ENCODE measurements at places on chromosomes 3 and 15.

- no peak for DNase-seq
Measured at GRCh38 chr3:115961380-115961779, 338.1 kb downstream of the GAP43 start.

DNA sequence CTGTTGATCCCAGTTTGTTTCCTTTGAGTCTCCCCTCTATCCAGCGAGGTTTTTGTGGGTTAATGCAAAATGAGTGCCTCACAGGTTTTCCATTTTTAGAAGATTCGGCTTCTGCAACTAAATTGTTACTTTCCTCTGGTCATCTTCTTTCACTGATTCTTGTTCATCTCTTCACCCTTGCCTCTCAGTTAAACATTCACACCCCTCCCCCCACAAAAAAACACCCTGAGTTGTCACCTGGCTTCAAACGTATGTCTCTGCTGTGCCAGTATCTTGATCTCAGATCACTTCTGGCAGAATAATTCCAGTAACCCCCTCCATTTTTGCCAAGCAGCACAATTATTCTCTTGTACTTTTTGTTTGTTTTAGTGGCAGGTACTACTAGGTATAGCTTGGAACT is 12.3 kb upstream of the CLDN16 start:
- DNase-seq = no peak

- no peak for DNase-seq
Measured at GRCh38 chr3:20078194-20078714, 38.0 kb downstream of the KAT2B start.

GRCh38 chr3:47441796-47442551 is 33.8 kb downstream of the SCAP start:
- DNase-seq = no peak

DNA sequence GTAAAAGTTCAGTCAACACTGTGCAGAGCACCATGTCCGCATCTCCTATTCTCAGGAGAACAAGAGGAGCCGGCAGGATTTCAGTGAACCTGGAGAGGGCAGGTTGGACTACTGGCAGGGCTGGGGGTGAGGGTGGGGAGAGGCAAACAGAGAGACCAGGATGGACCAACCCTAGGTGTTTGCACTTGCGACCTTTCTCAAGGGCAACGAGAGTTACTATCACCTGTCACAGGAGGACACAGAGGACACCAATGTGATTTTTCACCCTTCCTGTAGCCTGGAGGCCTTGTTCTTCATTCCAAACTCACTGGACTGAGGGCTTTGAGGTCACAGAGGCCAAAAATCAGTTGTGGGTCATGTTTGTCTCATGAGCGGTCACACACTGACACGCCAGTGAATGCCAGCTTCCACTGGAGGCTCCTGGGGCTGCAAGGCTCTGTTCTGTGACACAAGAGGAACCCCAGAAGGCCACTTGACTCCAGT is 89.5 kb downstream of the CPN2 start:
- DNase-seq = no peak

GRCh38 chr3:175187586-175187985 is 328.5 kb downstream of the NAALADL2 start:
- no peak for DNase-seq

DNA sequence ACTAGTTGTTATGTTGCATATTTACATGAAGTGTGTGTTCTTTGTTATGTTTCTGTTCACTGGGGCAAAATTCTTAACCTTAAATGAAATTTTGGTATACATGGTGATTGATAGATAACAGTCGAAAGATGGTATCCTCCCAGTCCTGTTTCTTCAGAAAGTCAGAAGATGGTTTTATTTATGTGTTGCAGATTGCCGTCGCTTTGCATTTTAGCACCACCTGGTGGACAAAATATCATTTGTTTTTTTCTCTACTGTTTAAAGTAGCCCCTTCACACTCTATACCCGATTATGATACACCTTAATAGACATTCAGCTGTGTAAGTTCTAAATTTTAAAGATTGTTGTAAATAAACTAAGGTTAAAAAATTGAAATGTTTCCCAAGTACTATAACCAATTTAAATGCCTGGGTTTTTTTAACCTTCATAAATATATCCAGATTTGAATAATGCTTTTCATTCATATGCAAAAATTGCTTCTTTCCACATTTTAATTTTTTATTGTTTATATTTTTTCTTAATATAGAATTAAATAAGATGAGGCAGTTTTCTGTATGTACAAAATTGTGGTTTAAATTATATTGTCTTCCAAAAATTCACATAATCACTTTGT is 152.2 kb downstream of the ALCAM start:
- DNase-seq = peak; percentile 35

GRCh38 chr3:129626744-129627349 is 20.4 kb upstream of the PLXND1 start:
- DNase-seq = no peak

GRCh38 chr3:44120721-44121582 is 120.7 kb upstream of the TOPAZ1 start:
- no peak for DNase-seq

GRCh38 chr3:118137778-118138177 is 896.9 kb downstream of the IGSF11 start:
- no peak for DNase-seq

GRCh38 chr3:134370611-134371531 is 3.4 kb downstream of the AMOTL2 start:
- DNase-seq = no peak

DNA sequence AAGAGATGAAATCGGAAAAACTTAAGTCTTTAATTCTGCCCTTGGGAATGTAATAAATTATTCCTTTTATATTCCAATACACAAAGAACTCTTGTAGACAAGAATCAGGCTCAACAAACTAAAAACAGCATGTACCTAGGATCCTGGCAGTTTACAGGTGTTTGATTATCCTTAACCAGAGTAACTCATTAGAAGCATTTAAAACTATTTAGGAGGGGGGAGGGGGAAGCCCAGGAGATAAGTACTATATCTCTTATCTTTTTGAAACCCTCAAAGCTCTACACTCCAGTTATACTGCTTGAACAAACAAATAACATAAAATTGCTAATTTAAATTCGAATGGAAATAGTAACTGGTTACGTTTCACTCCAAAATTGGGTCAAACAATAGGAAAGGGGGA is 1.9 kb downstream of the CNBP start:
- DNase-seq = no peak

DNA sequence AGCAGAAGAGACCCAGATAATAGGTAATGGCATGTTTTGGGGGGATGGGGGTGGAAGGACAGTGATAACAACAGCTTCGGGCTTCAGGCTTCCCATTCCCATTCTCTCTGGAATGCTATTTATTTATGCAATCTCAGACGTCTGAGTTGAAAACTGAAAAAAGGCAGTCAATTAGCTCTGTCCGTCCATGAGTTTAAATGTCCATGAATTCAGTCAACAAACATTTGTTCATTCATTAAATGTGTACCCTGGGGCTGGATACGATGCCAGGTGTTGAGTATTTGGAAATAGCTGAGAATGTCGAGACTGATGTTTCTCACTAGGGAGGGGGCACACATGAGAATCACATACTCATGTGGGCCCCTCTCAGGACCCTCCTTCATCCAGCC is 42.4 kb downstream of the AMOTL2 start:
- DNase-seq = no peak

DNA sequence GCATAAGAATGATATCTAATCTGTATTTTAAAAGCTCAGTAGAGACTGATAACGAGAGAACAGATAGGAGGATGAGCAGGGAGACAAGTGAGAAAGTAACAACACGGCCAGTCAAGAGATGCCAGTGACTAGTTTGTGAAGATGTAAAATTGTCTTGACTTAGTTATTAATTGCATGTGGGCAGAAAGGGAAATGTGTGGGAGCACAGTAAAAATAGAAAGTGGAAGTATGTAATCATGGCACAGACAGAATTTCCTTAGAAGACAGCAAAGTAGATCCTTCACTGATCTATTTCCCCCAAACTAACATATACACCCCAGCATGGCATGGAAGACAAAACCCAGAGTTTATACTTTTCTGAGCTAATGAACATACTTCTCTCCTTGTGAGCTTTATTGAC is 344.5 kb downstream of the FGF12 start:
- DNase-seq = no peak

DNA sequence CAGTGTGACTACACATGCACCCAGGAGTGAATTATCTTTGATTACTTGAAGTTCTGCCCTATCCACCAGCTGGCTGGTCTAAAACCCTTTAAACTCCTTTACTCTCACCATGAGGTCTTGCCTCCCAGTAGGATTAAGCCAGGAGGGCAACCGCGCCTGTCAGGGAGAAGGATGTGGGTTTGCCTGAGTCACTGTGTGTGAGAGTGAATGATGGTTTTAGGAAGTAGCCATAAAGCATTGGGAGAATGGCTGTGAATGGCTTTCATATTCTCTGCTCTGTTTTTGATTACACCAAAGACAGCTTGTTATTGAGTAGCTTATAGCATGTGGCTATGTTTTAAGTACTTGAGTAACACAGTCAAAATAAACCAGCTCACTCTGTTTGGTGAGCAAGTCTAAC is 637.7 kb upstream of the TBL1XR1 start:
- DNase-seq = peak; percentile 87

GRCh38 chr3:16866571-16866970 is 18.2 kb upstream of the PLCL2 start:
- peak; percentile 32 for DNase-seq

- DNase-seq = no peak
Measured at GRCh38 chr3:128845119-128845777, 34.2 kb upstream of the ACAD9 start.

GRCh38 chr3:186003610-186004009 is 65.8 kb upstream of the TRA2B start:
- DNase-seq = no peak

DNA sequence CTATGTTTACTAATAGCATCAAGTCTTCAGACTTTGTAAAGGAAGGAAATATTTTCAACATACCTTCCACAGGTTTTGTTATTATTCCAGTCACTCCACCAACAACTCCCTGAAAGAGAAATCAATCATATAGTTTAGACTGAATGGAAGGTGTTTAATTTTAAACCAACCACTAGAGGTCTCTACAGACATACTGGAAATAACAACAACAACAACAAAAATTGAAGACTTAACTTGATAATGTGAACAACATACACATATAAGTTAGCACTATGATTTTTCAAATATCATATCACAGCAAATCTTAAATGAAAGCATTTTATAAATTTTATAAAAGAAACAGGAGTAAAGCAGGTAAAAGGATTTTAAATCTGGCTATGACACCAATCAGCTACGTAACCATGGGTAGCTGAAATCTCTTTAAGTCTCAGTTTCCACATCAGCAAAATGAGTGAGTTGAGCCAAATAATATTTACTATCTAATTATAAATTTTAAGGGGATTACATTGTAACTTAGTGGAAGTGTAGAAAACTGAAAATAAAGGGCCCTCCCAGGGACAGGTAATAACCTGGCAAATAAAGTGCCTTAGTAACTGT is 188.2 kb downstream of the VPS13C start:
- no peak for DNase-seq

- no peak for DNase-seq
Measured at GRCh38 chr3:49855662-49856061, 702 bp downstream of the TRAIP start.

DNA sequence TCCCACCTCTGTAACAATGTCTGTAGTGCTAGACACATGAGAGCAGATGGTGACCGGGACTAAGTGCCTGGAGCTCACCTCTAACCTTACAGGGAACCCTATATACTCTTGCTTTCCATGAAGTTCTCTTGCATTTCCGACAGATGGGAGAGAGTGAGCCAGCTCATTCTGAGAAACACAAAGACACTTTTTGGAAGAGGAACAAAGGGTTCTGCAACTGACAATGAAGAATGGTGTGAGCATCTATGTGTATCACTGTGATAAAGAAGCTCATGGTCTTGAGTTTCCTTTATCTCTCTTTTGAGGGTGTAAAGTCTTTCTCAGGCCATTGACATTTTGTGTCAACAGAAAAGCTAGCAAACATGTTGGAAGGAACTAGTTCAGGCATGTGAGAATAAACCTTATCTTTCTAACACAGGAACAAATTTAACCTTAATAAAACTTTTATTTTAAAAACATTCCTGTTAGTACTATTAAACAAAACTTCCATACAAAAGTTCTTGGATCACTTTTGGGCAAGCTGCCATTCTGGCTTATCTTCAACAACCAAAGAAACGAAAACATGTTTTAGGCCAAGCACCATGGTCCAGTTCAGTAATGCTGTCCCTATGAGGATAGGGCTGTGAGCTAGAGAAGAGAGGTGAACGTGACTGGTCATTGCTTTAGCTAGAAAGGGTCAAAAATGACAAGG is 142.7 kb downstream of the THRB start:
- DNase-seq = no peak

DNA sequence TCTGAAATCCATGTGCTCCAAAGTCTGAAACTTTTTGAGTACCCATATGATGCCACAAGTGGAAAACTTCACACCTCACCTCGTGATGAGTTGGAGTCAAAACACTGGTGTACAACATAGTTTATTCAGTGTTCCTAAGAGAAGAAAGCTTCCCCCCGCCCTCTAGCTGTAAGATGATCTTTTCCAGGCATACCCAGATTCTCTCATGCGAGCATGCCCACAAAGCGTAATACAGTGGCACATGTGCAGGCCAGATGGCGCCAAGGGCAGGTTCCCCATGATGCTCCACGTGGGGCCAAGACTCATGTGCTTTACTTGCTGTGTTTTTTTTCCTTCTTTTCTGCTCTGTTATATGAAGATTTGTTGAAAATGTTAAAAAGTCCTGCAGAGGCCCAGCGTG is 104.9 kb upstream of the LRRFIP2 start:
- DNase-seq = no peak

DNA sequence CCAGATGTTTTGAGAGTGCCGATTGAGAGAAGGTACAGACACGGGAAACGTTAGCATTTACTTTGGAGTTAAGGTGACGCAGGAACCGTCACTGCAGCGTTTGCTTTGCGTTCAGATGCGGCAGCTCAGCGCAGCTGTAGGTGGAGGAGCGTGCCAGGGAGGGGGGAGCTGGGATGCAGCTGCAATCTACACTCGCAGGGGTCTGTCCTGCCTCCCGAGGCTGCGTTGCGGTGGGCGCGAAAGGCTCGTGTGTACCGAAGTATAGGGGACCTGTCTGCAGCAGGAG is 425 bp upstream of the FYTTD1 start:
- DNase-seq = no peak

GRCh38 chr3:57826952-57827723 is 71.0 kb downstream of the SLMAP start:
- DNase-seq = no peak

DNA sequence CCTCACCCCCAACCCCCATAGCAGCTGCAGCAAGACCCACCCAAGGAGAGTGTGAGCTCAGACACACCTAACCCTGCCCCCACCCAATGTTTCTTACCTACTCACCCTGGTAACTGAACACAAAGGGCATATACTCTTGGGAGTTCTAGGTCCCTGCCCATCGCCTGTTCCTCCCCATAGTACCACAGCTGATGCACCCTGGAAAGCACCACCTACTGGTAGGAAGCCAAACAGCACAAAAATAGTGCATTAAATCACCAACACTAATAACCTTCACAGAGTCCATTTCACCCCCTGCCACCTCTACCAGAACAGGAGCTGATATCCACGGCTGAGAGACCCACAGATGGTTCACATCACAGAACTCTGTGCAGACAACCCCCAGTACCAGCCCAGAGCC is 245.2 kb downstream of the EFHB start:
- DNase-seq = no peak

Measured in GDM1 (cell line).